ENCODE measurements at places on chromosomes 6 and 20.

DNA sequence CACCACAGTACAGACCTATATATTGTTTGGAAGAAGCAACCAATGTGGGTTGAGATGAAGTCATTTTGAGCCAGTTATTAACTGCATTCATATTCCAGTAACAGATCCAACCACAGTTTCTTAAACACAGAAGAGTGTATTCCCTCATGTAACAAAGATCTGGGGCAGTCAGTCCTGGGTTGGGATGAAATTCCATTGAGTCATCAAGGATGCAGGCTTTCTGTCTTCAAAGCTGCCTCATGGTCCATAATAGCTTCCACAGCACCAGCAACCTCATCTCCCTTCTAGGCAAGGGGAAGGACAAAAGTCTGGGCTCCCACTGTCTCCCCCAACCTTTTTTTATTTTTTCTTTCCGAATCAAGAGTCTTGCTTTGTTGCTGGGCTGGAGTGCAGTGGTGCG lies 2.9 kb upstream of the SOD2 start:
- DNase-seq, result no peak

DNA sequence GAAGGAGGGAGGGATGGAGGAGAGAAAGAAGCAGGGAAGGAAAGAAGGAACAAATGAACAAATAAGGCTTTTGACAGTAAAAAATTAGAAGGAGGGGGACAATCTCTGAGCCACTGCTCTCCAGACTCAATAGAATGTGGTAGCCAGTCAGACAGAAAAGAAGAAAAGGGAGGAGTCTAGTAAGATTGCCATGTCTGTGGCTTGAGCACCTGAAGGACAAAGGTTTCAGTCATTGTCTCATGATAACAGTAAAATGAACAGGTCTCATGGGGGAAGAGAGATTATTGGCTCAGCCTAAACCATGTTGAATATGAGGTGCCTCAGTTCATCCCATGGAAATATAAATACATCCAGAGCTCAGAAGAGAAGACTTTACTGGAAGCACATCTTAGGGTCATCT lies 14.0 kb upstream of the LOC128125822 start:
- no peak for DNase-seq

GRCh38 chr6:26126394-26127235 lies 39.4 kb downstream of the HFE start:
- DNase-seq, result no peak

- DNase-seq, result peak; percentile 41
These were observed 67.9 kb downstream of the NCOA7 start for GRCh38 chr6:125858427-125859320.

GRCh38 chr20:47468290-47469050 lies 33.2 kb upstream of the NCOA3 start:
- DNase-seq, result no peak

DNA sequence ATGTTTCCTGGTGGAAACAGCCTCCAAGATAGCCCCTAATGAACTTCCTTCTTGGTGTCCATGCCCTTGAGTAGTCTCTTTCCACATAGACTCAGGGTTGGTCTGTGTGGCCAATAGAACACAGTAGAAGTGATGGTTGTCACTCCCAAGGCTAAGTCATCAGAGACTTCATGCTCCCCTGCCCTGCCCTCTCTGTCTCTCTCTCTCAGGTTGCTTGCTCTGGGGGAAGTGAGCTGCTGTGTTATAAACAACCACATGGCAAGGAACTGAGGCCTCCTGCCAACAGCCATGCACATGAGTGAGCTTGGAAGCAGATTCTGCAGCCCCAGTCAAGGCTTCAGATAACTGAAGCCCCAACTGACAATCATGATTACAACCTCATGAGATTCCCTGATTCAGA lies 85.3 kb upstream of the SLC22A16 start:
- DNase-seq, result no peak

- DNase-seq, result no peak
These were observed 103.0 kb downstream of the ADTRP start for GRCh38 chr6:11675601-11676000.

DNA sequence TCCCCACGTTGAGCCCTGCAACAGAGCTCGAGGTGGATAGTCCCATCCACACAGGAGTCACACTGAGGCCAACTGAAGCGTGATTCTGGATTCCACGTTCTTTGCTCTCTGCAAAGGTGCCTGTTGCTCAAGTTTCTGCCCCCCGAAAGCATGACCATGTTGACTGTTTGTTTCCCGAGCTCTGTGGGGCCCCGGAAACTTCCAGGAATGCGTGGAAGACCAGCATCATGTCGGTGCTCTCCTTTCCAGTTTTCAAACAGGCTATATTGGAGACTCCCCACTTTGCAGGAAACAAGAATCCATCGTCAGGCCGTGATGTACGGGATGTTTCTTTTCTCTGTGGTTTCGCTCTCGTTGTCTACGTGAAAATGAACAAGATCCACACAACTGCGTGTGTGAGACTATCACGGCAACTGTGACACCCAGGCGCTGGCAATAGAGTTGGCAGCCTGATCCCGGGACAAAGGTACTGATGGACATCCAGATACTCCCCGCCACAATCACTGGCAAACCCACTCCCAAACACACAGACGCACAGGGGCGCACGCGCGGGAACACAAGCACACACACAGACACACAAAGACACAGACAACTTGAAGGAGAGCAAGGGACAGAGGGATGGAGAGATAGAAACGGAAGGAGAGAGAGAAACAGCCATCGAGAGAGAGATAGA lies 444.6 kb upstream of the DEFB115 start:
- DNase-seq, result no peak

DNA sequence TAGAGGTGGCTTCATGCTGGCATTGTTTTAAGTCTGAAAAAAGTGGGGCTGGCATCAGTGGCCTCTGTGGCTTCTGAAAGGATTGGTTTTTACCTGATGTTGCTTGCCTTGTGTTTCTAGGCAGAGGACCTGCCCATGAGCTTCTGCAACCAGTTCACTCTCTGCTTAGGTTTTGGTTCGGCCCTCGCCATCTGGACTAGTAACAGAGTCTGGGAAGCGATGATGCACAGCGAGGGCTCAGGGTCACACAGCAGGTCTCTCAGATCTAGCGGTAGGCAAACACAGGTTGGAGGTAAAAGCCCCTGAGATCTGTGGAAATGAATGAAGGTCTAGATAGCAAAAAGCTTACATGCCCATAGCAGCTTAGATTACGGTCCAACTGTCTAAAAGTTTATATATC lies 6.8 kb upstream of the RBL1 start:
- no peak for DNase-seq

DNA sequence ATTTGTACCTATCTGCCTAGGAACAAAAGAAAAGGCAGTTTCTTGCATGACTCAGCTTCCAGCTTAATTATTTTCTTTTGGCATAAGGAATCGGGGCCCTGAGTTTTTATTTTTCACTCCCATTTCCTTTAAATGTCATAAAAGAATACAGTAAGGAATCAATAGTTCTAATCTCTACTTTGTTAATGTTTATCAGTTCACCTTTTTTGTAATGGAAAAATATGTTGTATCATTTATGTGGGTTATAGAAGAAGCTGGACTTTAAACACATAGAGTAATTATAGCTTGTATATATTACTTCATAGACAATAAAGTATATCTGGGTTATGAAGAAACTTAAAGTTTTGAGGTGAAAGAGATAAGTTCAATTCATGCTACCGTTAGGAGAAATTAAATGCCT lies 1214.8 kb upstream of the GJE1 start:
- no peak for DNase-seq

GRCh38 chr6:43058531-43058930 lies 703 bp downstream of the MRPL2 start:
- no peak for DNase-seq

GRCh38 chr20:4341804-4342485 lies 326.6 kb upstream of the RNF24 start:
- no peak for DNase-seq

- no peak for DNase-seq
These were observed 15.9 kb upstream of the KCNK16 start for GRCh38 chr6:39338397-39338796.

DNA sequence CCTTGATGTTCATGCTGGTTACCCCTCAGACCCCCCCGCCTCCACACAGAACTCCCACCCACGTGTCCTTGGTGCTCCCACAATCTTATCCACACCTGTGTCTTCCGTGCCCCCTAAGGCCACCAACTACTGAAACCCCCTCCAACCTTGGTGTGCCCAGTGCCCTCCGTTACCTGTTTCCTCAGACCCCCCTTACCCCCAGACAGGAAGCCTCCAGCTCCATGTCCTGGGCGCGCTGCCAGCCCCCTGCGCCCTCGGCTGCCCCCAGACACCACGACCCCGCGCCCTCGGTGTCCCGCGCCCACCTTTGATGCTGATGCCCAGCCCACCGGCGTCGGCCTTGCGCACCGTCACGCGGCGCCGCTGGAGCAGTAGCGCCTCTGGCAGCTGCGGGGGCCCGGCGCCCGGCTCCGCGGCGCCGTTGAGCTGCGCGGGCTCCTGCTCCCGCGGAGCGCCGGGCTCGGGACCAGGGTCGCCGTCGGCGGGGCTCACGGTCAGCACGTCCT lies 504 bp downstream of the SNTA1 start:
- peak; percentile 9 for DNase-seq

DNA sequence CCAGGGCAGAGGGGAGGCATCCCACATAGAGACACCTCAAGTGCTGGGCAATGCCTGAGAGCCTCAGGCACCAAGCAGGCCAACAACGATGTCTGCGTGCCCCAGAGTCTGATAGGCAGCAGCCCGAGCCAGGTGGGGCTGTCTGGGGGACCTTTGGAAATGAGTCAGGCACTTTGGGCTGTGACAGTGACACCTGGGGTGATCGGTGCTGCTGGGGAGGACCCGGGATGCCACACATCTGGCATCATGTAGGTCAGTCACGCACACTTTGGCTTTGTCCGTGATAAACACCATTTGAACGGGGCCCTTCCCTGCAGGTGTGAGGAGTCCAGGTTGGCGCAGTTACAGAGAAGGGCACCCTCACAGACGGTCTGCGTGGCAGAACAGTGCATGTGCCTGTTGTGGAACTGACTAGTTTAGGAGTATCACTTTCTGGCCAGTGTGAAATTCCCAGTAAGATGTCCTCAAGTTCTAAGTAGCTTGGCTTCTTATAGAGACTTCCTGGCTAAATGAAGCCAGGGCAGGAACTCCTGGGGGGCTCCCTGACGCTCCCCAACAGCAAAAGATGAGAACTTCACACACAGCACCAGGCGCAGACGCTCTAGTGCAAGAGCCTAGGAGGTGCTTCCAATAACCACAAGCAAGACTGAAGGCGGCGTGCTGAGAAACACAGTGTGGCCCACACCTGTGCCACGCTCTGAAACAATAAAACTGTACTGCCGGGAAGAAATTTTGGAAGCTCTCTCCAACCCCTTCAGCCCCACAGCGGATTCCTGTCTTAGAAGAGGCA lies 134.7 kb downstream of the WDR27 start:
- no peak for DNase-seq

- no peak for DNase-seq
These were observed 978 bp downstream of the HLA-A start for GRCh38 chr6:29943053-29943966.

DNA sequence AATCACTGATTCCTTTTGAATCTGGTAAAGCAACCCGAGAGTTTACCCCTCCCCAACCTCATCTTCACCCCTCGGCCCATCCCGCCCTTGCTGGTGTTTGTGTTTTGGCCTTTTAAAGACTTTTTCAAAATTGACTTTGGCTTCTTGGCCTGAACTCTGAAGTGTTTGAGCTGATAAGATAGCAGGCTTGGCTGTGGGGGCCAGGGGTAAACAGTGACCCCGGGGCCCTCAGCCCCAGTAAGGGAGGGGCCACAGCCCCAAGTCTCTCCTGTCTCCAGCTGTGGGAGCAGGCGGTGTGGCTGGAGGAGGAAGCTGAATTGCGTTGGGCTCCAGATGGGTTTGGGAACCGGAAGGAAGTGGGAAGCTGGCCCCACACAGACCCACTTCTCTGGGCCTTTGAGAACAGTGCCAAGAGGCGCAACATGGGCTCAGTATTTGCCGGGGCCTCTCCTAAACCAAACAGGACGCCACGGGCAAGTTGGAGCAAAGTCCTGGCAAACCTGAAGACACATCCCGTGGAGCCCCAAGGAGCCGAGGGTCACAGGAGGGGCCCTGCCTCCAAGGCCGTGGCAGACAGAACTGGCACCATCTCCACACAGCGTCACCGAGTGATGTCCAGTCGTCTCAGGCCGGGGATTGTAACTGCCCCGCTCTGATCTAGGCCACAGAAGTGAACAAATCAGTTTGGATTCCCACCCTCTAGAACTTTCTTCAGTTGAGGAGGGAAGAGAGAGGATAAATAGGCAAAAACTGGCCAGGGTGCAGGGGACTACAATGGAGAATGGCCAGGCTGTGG lies 54.3 kb upstream of the PTPN1 start:
- no peak for DNase-seq

GRCh38 chr20:53582574-53583351 lies 10.9 kb downstream of the ZNF217 start:
- peak; percentile 81 for DNase-seq

DNA sequence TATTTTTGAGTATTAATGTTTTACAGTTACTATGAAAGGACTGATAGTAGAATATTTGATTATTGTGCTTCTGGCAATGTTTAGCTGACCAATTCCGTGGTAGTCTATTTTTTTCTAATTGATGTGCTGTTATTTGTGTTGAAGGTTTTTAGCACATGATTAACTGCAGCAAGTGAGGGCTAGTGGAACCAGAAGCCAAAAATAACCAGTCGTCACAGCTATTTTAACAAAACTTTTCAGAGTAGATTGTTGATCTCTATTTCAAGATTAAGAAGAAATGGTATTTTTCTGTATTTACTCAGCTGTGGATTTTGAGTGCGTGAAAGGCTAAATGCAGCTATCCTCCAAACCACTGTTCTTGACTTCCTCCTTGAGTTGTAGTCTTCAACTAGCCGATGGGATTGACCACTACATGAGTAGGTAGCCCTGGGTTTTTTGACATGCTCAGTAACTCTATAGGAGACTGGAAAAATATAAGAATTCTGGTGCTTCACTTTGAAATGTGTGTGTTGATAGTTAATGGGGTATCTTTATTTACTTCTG lies 258.0 kb downstream of the ZFAND3 start:
- DNase-seq, result no peak

DNA sequence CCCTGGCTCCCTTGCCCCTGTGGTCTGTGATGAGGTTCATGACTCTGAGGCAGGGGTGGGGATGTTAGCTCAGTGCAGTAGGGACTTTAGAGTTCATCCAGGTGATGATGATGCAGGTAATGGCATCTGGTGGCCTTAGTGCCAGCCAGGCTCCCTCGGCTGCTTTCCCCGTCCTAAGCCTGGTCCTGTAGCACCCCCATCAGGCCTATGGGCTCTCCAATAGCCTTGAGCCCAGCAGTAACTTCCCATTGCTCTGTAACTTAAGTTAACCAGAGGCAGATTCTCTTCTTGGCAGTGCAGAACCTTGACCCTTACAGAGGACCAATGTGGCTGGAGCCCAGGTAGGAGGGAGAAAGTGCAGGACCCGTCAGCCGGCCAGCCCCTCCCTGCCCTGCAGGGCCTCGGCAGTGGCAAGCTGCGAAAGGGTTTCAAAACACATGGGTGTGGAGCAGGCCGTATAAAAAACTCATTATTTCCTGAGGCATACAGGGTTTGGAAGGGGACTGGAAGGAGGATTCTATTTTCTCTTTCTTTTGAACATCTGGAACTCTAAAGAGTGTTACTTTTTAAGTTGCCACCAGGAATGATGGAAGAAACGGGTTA lies 406.9 kb downstream of the CDH26 start:
- DNase-seq, result no peak

Measured in activated CD4-positive, alpha-beta T cell treated with anti-CD3 and anti-CD28 coated beads, Interleukin-10, Interleukin-2, amounts not matched to agents 100 ng/mL and 50 ng/mL, durations not matched to agents 16 hours and 8 hours (primary cell).